T1000 (cell line): ENCODE measurements at places on chromosomes 4 and X.

DNA sequence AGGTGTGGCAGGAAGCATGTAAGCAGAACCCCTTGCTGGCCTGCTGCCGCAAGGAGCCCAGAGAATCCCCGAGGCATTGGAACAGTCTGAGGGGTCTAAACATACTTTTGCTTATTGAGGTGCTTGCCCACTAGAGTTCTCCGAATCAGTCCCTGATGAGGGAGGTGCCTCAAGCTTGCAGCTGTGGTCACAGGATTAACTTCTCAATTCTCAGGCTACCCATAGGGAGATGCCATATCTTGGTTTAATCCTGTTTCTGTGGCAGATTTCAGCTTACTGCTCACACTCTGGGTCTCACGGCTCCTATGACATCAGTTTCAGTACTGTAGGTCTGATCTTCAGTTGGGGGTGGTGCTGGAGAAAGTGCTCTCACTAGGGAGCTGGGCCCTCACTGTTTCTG is 39.9 kb downstream of the CCNG2 start:
- DNase-seq, result no peak

DNA sequence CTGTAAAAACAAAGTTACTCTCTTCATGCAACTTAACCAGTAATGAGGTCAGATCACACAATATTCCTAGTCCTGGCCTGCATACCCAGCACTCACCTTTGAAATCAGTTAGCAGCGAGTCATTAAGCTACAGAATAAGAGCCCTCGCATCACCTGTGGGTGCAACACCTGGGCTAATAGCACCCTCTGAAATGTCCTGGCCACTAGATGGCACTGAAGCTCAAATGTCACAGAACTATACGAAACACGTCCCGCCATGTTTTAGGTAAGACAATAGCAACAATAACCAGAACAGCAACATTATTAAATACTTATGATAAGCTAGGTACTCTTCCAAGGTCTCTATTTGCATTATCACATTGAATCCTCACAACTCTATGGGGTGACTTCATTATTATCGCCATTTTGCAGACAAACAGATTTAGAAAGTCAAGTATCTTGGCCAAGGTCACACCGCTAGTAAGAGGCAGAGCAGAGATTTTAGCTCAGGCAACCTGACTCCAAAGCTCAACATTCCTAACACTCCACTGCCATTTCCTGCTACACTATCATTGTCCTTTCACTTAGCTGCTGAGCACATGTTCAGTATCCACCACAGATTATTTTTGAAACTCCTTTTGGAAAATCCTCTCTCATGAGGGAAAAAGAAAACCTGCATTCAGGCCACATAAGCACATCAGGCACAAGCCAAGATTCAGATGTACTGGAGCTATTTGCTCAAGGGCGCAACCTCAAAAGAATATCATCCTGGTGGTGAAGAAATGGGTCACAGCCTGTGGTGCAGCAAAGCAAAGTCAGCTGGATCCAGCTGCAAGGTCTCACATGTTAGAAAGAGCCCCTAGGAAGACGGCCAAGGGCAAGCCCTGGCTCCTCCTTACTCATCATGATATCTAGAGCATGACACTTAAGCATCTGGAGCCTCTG is 59.5 kb upstream of the KDR start:
- DNase-seq, result no peak

GRCh38 chrX:19734111-19734510 is 153.3 kb downstream of the SH3KBP1 start:
- no peak for DNase-seq

GRCh38 chrX:14243823-14244222 is 214.1 kb upstream of the GEMIN8 start:
- no peak for DNase-seq

DNA sequence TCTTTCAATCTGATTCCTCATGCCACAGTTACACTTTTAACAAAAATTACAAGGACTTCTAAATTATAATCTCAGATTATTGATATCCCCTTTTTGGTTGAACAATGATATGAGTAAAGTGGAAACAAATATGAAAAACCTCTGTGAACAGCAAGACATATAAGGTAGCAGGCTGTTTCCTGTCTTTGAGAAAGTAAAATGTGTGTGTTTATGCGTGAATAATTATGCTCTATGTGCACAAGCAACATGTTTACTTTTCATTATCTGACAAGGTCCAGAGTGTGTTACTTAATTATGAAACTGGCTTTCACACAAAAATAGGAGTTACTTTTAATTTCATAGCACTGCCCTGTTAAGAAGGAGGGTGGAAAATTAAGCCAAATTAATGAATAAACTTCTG is 43.1 kb downstream of the DDIT4L start:
- no peak for DNase-seq

DNA sequence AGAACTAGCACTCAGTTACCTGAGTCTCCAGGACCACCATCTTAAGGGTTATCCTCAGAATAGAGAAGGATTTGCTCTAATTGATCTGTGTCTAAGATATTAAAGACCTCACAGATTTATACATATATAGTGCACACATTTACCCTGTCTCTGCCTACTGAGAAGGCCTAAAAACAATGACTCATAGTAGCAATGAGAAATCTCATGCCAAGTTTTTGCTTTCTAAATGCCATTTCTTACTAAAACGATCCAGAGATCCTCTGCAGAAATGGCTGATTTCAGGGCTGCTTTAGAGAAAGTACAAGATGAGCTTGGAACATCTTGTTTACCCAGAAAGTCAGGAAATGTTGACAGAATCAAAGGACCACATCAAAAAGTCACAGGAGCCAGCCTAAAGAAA is 79.1 kb upstream of the INPP4B start:
- no peak for DNase-seq
